ENCODE measurements at places on chromosomes 5 and 9. TPM values are rescaled to one million over a fixed set of nuclear protein-coding genes. Genes with fewer than 3 reads are reported as not detected.

CTXN3 gene
- not detected for total RNA-seq

DNA sequence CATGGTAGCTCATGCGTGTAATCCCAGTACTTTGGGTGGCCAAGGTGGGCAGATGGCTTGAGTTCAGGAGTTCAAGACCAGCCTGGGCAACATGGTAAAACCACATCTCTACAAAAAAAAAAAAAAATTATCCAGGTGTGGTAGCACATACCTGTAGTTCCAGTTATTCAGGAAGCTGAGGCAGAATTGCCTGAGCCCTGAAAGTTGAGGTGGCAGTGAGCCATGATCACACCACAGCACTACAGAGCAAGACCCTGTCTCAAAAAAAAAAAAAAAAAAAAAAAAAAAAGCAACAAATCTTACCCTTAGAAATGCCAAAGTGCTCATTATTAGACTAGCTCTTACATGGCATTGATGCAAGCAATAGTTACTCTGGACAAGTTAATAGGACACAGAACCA, 724.9 kb downstream of the MAT2B start:
- DNase-seq: no peak
- H3K27me3 ChIP-seq: no peaks in the 10 kb centered on the region
- H3K36me3 ChIP-seq: no peaks in the 10 kb centered on the region
- no peak overlapping the region for H3K27ac ChIP-seq
- no peak overlapping the region for H3K4me3 ChIP-seq

- peaks cover 13% of the 10 kb centered on the region for H3K4me1 ChIP-seq
- peaks cover 25% of the 10 kb centered on the region for H3K27me3 ChIP-seq
- H3K36me3 ChIP-seq: peaks cover 4% of the 10 kb centered on the region
- DNase-seq: peak; percentile 65
- peak overlapping the region; percentile 97 for H3K27ac ChIP-seq
- H3K4me3 ChIP-seq: peak overlapping the region; percentile 92
Measured at GRCh38 chr5:142024771-142025304, 12.0 kb upstream of the GNPDA1 start.

DNA sequence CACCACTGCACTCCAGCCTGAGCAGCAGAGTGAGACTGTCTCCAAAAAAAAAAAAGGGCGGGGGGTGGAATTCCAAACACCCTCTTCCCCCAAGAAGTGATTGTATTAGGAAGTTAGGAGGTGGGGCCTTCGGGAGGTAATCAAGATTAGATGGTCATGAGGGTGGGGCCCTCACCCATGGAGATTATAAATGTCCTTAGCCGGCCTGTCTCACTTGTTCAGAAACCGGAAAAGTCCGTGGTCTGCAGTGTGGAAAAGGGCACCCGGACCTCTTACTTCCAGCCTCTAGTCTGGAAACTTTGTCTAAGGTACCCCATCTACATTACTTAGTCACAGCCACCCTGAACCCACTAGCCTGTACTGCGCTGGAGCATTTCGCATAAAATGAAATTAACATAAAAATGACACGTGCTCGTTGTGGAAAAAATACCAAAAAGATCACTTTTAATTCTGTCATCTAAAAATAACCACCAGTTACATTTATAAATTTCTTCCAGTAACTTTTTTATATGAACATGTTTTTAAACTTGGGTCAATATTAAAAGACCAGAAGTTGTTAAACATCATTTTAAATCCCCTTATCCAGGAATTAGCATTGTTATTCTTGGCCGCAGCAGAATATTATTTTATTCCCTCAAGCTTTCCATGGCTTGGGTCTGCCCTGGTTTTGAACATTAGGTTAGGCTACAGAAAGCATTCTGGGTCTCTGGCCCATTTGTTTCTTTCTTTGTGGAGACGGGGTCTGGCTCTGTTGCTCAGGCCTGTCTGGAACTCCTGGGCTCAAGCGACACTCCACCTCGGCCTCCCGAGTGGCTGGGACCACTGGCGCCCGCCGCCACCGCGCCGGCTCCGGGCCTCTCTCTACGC, 1.2 kb upstream of the CKS2 start:
- H3K27ac ChIP-seq: peak overlapping the region; percentile 99
- H3K4me3 ChIP-seq: peak overlapping the region; percentile 96
- peaks cover 18% of the 10 kb centered on the region for H3K36me3 ChIP-seq
- H3K4me1 ChIP-seq: peaks cover 54% of the 10 kb centered on the region

DNA sequence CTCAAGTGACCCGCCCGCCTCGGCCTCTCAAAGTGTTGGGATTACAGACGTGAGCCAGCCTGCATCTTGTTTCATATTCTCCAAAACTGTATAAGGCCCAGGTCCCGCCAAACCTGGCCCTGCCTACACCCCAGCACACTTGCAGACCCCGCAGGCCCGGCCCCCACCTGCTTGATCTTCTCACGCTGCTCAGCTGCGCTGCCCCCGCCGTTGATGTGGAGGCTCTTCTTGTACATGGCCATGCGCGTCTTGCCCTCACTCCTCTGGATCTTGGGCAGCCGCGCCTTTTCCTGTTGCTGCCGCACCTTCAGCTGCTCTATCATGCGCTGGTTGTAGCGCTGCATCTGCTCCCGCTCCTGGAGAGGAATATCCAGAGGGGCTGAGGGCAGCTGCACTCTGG, 49.0 kb upstream of the FBXW11 start:
- H3K27me3 ChIP-seq: no peaks in the 10 kb centered on the region
- no peak overlapping the region for H3K4me3 ChIP-seq
- no peak overlapping the region for H3K27ac ChIP-seq
- DNase-seq: no peak
- peaks cover 86% of the 10 kb centered on the region for H3K36me3 ChIP-seq
- no peaks in the 10 kb centered on the region for H3K4me1 ChIP-seq

GRCh38 chr9:96186591-96187011, 115.4 kb downstream of the HSD17B3 start:
- DNase-seq: no peak
- H3K4me3 ChIP-seq: no peak overlapping the region
- peaks cover 26% of the 10 kb centered on the region for H3K27me3 ChIP-seq

GRCh38 chr5:171092194-171092593, 216.9 kb upstream of the TLX3 start:
- no peaks in the 10 kb centered on the region for H3K4me1 ChIP-seq
- H3K4me3 ChIP-seq: no peak overlapping the region
- no peak for DNase-seq
- H3K36me3 ChIP-seq: no peaks in the 10 kb centered on the region
- no peak overlapping the region for H3K27ac ChIP-seq

GRCh38 chr9:91360551-91361290, 997 bp downstream of the AUH start:
- peak overlapping the region; percentile 82 for H3K27ac ChIP-seq
- peak overlapping the region; percentile 94 for H3K4me3 ChIP-seq
- peaks cover 35% of the 10 kb centered on the region for H3K4me1 ChIP-seq
- no peaks in the 10 kb centered on the region for H3K27me3 ChIP-seq

GRCh38 chr9:106066940-106067524, 372.7 kb downstream of the TMEM38B start:
- no peak overlapping the region for H3K4me3 ChIP-seq
- H3K36me3 ChIP-seq: no peaks in the 10 kb centered on the region
- no peaks in the 10 kb centered on the region for H3K27me3 ChIP-seq
- DNase-seq: no peak
- H3K27ac ChIP-seq: no peak overlapping the region

DNA sequence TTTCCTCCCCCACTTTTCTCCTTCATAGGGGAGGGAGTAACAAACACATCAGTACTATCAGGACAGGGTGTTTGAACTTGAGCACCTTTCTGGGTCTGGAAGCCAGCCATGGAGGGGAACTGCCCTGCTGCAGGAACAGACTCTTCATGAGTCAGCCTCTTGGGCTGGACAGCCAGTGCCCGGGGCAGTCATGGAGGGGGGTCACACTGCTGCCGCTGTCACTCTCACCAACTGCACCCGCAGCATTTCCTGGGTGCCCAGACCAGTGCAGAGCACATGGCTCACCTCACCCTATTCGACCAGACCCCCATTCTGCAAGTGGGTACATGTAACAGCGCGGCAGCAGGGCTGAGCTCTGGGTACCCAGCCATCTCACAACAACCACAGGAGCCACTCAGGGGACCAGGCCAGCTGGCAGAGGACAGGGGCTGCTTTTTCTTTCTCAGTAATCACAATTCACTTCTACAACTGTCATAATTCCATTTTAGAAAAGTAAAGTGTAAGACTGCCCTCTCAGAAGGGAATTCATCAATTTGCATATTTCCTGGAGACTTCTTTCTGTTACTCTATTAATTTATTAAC, 118.4 kb downstream of the CTNND2 start:
- H3K27ac ChIP-seq: no peak overlapping the region
- H3K36me3 ChIP-seq: no peaks in the 10 kb centered on the region
- no peaks in the 10 kb centered on the region for H3K4me1 ChIP-seq

- H3K36me3 ChIP-seq: no peaks in the 10 kb centered on the region
- H3K4me1 ChIP-seq: no peaks in the 10 kb centered on the region
- DNase-seq: no peak
- H3K4me3 ChIP-seq: no peak overlapping the region
- H3K27ac ChIP-seq: no peak overlapping the region
Measured at GRCh38 chr5:128749136-128749898, 211.3 kb upstream of the FBN2 start.

- no peaks in the 10 kb centered on the region for H3K27me3 ChIP-seq
- H3K36me3 ChIP-seq: no peaks in the 10 kb centered on the region
- no peak overlapping the region for H3K27ac ChIP-seq
- no peak overlapping the region for H3K4me3 ChIP-seq
- DNase-seq: no peak
- peaks cover 85% of the 10 kb centered on the region for H3K4me1 ChIP-seq
Measured at GRCh38 chr9:92737216-92737606, 27.4 kb downstream of the BICD2 start.
